ENCODE measurements at places on chromosomes 5 and 9.

GRCh38 chr9:93865245-93865644 is 89.9 kb downstream of the BARX1 start:
- no peak for DNase-seq

DNA sequence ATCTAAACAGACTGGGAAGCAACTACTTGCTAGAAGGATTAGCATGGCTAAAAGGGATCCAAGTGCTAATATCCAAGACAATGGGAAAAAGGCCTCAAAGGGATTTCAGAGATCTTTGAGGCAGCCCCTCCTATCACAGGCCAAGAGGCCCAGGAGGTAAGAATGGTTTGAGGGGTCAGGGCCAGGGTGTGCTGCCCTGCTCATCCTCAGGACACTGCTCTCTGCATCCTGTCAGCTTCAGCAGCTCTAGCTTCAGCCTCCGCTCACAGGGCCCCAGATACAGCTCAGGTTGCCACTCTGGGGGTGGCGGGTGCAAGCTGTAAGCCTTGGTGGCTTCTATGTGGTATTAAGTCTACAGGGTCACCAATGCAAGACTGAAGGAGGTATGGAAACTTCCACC is 278.7 kb downstream of the PARP8 start:
- no peak for DNase-seq

GRCh38 chr5:98296426-98296825 is 477.0 kb upstream of the RGMB start:
- no peak for DNase-seq

GRCh38 chr9:130289711-130290241 is 24.2 kb downstream of the HMCN2 start:
- DNase-seq: no peak

GRCh38 chr5:11104210-11104609 is 343.2 kb upstream of the DAP start:
- DNase-seq: no peak

GRCh38 chr9:38342096-38342495 is 50.4 kb upstream of the ALDH1B1 start:
- no peak for DNase-seq

GRCh38 chr9:87350915-87351314 is 146.8 kb upstream of the DAPK1 start:
- DNase-seq: no peak

GRCh38 chr9:68904454-68904853 is 109.5 kb downstream of the PRKACG start:
- no peak for DNase-seq

DNA sequence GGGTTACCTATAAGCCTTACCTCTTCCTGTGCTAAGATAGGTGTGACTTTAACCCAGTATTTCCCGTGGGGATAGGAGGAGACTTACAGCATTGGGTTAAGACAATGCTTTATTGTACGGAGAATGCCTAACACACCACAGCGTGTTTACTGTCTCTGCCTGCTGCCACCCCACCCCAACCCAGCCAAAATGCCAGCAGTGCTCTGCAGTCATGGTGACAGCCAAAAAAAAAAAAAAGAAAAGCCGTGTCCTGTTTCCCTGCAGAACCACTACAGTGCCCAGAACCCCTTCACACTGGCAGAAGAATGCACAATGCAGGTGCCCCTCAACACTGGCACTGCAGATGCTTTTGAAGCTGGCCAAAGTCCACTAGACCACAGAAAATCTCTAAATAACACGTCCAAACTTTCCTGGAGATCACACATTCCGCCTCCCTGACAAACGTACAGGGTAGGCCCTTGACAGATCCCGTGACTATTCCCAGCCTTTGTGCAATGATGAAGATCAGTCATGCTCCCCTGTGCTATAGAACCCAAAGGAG is 102.2 kb downstream of the SERINC5 start:
- no peak for DNase-seq

- DNase-seq: no peak
Observed at GRCh38 chr5:147836439-147836838, 5.0 kb upstream of the SPINK1 start.

DNA sequence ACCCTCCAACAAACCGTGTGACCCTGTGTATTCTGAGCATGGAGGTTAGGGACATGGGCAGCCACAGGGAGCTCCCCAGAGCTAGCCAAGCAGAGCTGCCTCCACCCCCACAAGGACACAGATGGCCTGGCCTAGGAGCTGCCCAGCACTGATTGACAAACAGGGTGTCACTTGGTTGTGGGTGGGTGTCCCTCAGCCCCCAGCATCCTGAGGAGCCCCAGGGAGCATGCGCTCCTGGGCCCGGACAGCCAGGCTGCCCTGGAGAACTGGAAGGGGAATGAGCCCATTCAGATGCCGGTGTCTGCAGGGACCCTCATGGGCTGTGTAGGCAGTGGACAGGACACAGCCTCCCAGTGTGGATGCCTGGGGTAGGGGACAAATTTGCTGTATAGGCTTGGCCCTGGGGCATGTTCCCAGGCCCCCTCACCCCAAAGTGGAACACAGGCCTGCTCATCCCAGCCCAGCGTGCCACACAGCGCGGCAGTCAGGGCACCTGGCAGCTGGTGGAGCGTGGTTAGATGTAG is 124.8 kb upstream of the LMX1B start:
- no peak for DNase-seq

GRCh38 chr5:121218086-121218485 is 633.6 kb upstream of the FTMT start:
- no peak for DNase-seq

DNA sequence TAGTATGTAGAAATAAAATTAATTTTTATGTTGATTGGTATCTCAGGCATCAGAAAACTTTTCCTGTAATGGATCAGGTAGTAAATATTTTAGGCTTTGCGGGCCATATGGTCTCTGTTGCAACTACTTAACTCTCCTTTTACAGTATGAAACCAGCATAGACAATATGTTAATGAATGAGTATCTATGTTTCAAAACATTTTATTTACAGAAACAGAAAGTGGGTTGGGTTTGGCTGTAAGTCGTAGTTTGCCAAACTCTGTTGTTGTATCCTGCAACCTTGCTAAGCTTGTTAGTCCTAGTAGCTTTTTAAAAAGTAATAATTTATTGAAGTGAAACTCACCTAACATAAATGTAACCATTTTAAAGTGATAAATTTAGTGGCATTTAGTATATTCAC is 132.1 kb downstream of the NR3C1 start:
- no peak for DNase-seq

DNA sequence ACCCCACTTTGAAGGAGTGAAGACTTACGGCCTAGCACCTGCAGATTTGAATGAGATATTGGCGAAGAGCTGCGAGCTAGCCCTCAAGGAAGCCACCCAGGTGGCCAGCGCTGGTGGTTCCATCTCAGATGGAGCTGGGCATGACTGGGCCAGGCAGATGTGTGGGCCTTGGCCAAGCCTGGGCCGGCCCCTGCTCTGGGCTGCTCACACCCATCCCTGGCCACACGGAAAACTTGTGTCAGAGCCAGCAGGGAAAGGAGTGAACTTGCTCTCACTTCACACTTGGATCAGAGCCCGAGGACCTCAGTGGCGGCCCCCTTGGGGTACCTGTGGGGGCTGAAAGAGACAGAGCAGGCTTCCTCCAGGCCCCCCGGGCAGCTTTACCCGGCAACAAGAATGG is 44.2 kb downstream of the ROPN1L start:
- no peak for DNase-seq

- peak; percentile 78 for DNase-seq
Observed at GRCh38 chr9:127555840-127556820, 55.9 kb upstream of the STXBP1 start.

- DNase-seq: no peak
Observed at GRCh38 chr9:3386753-3387152, 139.0 kb downstream of the RFX3 start.

DNA sequence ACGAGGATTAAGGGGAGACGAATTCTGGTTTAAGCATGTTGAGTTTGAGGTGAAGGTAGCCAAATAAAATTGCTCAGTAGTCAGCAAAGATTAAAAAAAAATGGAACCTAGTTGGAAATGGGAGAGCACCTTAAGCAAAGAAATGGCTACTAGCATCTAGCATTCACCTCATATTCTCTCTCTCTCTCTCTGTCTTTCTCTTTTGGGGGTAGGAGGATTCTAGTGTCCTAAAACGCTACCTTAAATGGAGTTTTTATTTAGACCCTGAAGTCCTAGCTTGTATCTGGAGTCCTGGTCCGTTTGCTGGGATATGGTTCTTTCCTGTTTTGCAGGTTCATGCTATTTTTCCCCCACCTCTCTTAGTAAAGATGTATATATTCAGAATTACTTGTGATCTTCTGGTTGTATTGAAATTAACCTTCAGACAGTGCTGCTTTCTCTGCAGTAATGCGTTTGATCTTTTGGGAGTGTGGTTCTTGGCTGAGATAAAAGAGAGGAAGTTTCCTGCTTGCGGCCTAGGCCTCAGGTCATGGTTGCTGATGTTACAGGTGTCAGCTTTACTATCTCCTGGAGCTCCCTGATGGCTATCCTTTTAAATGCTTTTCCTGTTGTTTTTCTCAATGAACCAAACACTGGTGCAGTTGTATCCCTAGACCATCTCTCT is 8.0 kb downstream of the TGFBR1 start:
- DNase-seq: peak; percentile 43

GRCh38 chr5:92309336-92309991 is 926.3 kb upstream of the ARRDC3 start:
- DNase-seq: no peak

GRCh38 chr5:63111891-63112290 is 533.3 kb downstream of the LRRC70 start:
- DNase-seq: no peak

- no peak for DNase-seq
Observed at GRCh38 chr5:1312206-1312605, 17.3 kb upstream of the TERT start.

DNA sequence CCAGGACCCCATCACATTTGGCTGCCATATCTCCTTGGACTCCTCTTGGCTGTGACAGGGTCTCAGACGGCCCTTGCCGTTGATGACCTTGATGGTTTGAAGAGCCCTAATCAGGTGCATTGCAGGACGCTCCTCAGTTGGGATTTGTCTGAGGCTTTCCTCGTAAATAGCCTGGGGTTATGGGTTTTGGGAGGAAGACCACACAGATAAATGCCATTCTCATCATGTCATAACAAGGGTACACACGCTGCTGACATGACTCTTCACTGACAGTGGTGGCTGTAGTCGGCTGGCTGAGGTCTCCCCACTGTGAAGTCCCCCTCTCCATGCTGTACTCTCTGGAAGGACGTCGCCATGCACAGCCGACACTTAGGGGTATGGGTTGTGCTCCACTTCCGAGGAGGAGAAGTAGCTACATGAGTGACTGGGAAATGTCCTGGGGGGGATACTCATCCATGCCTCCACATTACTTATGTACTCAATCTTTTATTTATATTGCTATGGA is 42.9 kb upstream of the SPTLC1 start:
- no peak for DNase-seq

GRCh38 chr5:8340739-8341344 is 471.9 kb downstream of the MTRR start:
- DNase-seq: no peak

GRCh38 chr5:36045895-36046294 is 20.8 kb downstream of the UGT3A2 start:
- no peak for DNase-seq

DNA sequence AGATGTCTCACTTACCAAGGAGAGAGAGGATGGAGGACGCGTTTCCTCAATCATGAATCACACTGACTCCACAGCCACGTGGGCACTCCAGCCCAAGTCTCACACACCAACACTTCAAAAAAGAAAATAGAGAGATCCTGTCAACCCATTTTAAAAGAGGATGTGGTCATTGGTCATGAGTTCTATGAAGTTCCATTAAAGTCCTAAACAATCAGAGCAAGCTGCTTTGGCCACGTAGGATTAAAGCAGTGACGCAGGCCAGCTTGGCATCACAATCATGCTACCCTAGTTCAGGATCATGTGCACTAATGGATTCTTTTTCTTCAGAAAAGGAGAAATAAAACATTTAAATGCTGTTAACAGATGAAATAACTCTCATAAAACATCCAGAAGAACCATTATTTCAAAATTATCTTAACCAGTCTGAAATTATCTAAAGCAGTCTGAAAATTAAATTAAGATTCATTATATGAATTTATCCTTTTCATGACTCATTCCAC is 108.1 kb downstream of the SEMA5A start:
- no peak for DNase-seq

DNA sequence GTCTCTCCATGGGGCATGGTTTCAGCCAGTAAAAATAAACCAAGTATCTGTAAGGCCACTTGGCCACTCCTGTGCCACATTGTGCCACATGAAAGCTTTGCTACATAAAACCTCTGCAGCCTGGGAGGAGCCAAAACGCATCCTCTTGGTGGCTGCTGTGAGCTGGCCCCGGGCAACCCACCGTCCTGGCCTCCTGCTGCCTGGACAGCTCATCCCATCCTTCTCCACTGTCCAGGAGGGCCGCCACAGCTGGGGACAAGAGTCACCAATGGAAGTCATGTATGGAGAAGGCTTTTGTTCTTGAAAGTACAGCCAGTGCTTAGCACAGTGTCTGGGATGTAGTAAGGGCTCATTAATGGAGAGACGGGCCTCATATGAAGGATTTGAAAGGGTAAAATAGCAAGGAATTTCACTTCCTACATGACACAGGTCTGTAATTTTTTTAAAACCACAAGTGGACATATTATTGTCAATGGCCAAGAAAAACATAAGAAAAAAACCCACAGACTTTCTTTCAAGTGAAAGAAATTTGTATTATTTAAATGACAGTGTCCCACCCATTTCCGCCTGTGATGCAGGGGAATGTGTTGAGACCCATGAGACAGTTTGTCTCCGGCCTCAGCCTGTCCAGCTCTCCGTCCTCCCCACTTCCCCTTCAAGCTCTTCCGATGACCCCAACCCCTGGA is 6.6 kb downstream of the PTGES start:
- DNase-seq: no peak

GRCh38 chr5:132608107-132608506 is 49.9 kb upstream of the IL13 start:
- no peak for DNase-seq

GRCh38 chr5:171649075-171649401 is 136.6 kb upstream of the SMIM23 start:
- DNase-seq: no peak

DNA sequence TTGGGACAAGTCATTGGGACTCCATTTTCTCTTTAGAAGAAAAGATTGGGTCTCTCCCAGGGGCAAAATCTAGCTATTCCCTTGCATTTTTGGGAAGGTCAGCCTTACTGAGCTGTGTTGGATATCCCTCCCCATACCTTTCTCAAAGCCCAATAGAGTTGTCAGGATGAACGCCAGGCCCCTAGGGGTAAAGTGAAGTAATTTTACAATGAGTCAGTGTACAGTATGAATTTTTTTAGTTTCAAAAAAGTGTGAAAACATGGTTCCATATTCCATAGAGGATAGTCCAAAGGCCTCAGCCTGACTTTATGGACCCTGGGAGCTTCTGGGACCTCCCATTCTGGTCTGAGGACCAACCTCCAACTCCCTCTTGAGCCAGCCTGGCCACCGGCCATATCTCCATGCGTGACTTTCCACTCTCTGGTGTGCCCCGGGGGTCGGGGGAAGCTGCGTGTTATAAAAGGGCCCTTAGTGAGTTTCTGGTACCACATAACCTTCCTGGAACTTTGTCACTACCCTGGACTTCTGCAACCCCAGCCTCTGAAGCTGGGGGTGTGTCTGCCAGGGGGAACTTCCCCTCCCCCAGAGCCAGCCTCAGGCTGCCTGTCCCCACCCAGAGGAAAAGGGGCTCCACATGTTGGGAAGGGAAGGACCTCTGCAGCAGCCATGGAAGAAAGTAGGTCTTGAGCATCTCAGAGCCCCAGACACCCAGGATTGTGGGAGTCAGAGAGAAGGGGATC is 52.4 kb upstream of the SYNPO start:
- DNase-seq: no peak
